ENCODE measurements at places on chromosomes 12 and 14. TPM values are rescaled to one million over a fixed set of nuclear protein-coding genes. Genes with fewer than 3 reads are reported as not detected.

Gene GLT1D1
- total RNA-seq, result not detected

Gene IL31
- total RNA-seq, result not detected

Gene ACOT2
- total RNA-seq, result 9.4 TPM

Gene SCN8A
- total RNA-seq, result 0.23 TPM

Gene C12orf54
- total RNA-seq, result not detected

Gene RAPGEF3
- total RNA-seq, result 0.39 TPM

Gene DIP2B
- 26.4 TPM for total RNA-seq

Gene IL23A
- 34.1 TPM for total RNA-seq

Gene C12orf76
- 33.5 TPM for total RNA-seq

Gene NRL
- total RNA-seq, result 4.5 TPM

Gene DBX2
- not detected for total RNA-seq

Gene FITM1
- 3.2 TPM for total RNA-seq

Gene RNF212B
- total RNA-seq, result not detected

Gene TPPP2
- not detected for total RNA-seq
